ENCODE measurements at places on chromosomes 3 and 15.

DNA sequence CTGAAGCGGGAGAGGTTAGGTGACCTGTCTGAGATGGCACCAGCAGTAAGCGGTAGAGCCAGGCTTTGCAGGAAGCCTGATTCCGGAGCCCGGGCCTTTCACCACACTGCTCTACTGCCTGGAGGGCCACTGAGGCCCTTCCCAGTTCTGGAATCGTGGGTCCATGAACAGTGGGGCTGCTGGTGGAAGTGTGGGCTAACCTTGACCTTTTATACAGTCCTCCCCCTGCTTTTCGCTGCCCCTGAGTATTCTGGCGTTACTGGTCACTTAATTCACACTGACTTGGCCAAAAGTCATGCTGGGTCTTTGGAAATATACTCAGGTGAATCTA, 2.6 kb upstream of the ABTB1 start:
- DNase-seq, result no peak

GRCh38 chr3:69370156-69370883, 15.6 kb downstream of the FRMD4B start:
- no peak for DNase-seq

GRCh38 chr3:113485161-113485609, 29.8 kb downstream of the SPICE1 start:
- no peak for DNase-seq

- DNase-seq, result no peak
Observed at GRCh38 chr3:101081999-101082398, 88.8 kb upstream of the ABI3BP start.

GRCh38 chr15:47301481-47301880, 415.8 kb upstream of the SEMA6D start:
- DNase-seq, result peak; percentile 76

DNA sequence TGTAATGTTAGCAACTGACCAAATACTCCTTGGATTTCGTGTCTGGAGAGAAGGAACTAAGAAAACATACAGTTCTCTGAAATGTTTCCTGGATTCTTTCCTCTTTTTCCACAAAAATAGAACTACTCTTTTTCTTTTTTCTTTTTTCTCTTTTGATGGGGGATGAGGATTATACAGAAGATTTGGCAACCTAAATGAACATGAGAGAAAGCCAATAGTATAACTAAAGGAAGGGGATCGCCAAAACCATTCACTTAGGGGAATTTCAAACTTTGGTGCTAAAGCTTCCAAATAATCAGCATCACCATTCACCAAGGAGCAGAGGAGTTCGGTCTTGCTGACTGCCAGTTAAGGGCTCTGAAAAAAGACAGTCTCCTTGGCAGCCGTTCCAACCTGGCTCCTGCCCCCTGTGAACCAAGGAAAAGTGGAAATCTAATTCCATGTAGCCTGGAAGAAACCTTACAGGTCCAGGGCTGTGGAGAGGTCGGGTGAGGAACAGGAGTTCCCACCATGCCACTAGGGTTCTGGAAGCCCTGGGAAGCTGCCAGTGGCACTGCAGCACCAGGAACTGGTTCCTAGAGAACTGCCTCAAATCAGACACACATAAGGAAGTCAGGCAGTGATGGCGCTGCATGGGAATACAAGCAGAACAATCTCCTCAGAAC, 176.9 kb downstream of the TNIK start:
- DNase-seq, result no peak

DNA sequence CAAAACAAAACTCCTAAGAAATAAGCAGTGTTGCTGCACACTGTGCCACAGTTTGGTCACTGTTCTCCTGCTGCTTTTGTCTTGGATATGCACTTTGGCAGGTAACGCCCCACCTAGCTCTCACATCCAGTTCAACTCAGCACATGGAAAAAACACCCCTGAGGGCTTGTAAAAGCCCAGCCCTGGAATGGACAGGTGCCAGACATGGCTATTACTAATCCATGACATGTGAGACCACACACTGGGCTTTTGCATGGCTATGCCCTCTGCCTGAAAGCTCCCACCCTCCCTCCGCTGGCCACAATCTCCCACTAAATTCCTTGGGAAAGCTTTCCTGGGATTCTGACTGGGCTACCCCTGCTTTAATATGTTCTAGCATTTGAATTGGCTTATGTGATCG, 24.7 kb upstream of the ZBED2 start:
- DNase-seq, result no peak

DNA sequence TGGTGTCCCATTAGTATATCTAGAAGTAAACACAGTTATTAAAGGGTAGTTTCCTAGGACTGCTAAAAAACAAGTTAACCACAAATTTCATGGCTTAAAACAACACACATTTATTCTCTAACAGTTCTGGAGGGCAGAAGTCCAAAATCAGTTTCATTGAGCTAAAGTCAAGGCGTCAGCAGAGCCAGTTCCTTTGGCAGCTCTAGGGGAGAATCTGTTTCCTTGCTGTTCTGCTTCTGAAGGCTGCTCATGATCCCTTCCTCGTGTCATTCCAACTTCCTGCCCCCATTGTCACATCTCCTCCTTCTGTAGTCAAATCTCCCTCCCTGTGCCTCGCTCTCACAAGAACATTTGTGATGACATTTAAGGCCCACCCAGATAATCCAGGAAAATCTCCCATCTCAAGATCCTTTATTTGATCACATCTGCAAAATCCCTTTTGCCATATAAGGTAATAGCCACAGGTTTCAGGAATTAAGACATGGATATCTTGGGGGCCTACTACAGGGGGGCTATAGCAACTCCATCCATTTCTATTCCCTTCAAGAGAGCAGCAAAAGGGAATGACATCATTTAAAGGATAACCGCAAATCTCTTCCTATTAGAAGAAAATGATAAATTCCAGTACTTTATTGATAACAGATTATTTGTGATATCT, 50.1 kb downstream of the GPR176 start:
- DNase-seq, result no peak

GRCh38 chr3:196660381-196661166, 21.1 kb downstream of the NRROS start:
- DNase-seq, result no peak

DNA sequence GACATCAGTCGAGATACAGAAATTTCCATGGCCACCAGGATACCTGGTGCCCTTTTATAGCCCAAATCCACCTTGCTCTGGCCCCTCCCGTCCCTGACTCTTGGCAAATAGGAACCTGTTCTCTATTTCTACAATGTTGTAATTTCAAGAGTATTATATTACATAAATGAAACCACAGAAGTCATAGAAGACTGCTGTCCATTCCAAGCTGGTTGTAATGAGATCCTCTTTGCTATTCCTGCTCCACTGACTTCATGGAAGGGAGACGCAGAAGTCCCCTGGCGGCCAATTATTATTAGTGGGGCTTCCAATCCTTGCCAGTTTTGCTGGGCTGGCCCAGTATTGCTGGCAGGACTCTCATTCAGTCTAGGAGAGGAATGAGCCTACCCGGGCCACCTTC, 26.6 kb downstream of the DCP1A start:
- DNase-seq, result no peak

DNA sequence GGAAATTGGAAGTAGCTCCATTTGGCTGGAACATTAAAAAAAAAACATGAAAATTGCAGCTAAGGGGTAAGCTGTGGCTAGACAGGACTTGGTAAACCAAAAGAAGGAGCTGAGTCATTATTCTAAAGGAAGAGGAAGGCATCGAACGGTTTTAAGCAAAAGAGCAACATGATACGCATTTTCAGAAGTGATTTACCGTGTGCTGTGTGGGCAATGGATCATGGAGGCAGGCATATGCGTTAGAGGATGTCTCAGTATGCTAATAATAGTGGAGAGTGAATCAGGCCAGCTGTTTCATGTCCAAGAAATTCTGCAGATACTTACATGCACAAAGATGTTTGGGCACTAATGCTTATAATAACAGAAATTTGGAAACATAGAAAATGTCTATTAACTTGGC, 409.1 kb upstream of the ATP11B start:
- no peak for DNase-seq

- DNase-seq, result no peak
Observed at GRCh38 chr15:26232691-26233090, 369.6 kb upstream of the ATP10A start.

DNA sequence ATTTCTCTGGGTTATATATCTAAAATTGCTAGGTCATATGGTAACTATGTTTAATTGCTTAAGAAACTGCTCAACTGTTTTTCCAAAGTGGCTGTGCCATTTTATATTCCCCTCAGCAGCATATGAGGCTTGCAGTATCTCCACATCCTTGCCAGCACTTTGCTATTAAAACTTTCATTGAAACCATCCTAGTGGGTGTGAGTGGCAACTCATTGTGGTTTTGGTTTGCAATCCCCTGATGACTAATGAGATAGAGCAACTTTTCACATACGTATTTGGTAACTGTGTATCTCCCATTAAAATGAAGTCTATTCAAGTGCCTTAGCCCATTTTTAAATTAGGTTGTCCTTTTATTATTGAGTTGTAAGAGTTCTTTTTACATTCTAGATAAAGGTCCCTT, 17.3 kb downstream of the KPNA1 start:
- no peak for DNase-seq

- DNase-seq, result no peak
Observed at GRCh38 chr3:54862526-54862925, 65.3 kb downstream of the LRTM1 start.

DNA sequence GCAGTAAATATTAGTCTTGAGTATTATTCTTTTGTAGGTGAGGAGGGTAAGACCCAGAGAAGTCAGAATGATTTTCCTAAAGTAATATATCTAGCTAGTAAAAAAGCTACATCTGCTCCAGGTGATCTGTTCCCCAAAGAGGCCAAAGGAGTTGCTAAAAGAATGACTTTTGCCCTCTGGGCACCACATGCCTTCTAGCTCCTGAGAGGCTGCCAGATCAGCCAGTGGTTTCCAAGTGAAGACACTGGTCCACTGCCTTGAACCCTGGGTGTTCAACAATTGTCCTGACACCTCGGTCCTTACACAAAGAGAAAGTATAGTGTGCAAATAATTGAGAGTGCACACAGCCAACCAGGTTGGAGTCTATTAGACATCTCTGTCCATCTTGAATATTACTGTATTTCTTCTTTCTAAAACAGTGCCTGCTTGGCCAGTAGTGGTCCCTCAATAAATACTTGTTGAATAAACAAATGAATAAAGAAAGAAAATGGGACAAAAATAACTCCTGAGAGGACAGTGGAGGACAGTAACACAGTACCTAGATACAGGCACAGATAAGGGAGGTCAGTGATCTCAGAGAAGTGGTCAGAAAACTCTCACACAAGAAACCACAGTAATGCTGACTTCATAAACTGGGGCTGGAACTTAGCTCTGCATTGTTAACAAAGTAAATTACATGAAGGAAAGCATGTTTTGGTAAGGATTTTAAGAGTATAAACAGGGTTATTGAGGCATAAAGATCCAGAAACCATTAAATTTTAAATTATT, 56.6 kb upstream of the CSTA start:
- no peak for DNase-seq

DNA sequence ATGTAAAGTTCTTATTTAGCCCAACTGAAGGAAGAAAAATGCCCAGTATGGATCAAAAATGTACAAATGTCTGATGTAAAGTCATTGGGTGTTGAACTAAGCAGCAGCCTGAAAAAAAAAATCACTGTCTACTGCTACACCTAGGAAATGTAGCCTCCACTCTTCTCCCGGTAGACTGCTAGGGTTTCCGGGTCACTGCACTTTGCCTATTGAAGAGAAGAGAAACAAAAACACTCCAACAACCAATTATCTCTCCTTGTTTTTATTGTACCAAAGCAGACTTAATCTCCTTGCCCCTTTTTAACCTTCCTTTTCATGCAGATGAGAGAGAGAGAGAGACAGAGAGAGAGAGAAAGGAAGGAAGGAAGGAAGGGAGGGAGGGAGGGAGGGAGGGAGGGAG, 140.2 kb upstream of the SETMAR start:
- no peak for DNase-seq

DNA sequence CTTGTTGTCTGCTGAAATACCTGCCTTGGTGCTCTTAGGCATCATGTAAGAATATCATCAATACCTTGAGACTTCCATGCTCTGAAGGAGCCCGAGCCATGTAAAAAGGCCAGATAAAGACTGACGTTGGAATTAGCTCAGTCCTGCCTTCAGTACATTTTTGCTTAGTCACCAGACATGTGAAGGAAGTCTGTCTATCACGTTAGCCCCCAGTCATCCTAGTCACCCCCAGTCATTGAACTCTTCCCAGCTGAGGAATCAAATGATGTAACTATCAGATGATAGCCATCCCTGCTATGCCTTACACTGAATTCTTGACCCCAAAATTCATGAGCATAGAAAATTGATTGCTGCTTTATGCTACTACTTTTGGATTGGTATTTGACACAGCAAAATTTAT, 351.2 kb upstream of the SGO1 start:
- DNase-seq, result no peak

DNA sequence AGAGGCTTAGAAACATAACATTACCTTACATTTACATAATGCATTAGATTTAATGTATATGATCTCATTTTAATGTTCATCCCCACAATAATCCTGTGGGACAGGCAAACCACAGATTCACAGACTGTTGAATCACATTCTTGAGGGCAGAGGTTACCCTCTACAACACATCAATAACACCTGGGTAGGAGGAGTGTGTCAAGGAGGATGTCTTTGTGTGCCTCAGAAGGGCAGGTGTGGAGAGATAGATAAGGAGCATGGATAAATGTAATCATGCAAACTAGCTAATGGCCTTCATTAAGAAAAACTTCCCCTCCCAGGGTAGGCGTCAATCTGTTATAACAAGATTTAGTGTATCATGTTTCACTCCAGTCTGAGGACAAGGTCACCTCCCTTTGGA, 12.9 kb upstream of the MB21D2 start:
- DNase-seq, result peak; percentile 80

GRCh38 chr3:97736928-97737327, 27.6 kb upstream of the ARL6 start:
- DNase-seq, result peak; percentile 66

- no peak for DNase-seq
Observed at GRCh38 chr3:82475306-82475705, 713.9 kb upstream of the GBE1 start.

DNA sequence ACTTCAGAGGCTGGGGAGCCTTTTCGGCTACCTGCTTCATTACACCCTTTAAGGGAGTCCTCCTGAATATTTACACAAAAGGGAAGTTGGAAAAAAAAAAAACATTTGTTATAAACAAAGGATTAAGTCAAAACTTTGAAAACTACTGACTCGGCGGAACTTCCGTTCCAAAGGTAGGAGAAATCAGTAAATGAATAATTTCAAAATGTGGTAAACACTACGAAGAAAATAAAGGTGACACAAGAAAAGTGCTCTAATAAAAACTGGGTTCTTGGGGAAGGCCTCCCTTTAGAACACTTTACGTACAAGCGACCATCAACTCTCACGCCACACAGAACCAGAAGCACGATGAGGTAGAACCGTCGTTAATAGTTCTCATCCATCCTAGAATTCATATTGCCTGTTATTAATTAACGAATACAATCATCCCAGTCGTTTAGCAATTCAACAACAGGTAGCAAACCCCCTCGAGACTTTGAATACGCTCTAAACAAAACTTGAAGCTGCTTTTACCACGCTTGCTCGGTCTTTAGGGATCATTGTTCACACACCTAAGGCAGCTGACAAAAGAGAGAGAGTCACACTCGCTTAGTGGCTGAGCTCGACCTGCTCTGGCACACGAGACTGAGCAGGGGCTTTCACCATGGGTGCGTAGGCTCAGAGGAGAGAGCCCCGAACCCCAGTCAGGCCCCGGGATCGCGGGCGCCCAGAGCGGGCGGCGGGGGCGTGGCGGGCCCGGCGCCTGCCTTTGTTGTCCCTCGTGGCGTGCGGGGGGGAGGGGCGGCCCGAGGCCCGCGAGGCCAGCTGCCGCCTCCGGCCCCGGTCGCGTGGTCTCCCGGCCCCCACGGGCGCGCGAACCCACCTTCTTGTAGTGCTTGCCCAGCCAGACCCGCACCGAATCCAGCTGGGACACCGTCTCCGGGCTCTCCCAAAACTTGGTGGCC, 680 bp downstream of the SMARCC1 start:
- DNase-seq, result no peak
